ENCODE measurements at places on chromosomes 11 and 22. TPM values are rescaled to one million over a fixed set of nuclear protein-coding genes. Genes with fewer than 3 reads are reported as not detected.

DNA sequence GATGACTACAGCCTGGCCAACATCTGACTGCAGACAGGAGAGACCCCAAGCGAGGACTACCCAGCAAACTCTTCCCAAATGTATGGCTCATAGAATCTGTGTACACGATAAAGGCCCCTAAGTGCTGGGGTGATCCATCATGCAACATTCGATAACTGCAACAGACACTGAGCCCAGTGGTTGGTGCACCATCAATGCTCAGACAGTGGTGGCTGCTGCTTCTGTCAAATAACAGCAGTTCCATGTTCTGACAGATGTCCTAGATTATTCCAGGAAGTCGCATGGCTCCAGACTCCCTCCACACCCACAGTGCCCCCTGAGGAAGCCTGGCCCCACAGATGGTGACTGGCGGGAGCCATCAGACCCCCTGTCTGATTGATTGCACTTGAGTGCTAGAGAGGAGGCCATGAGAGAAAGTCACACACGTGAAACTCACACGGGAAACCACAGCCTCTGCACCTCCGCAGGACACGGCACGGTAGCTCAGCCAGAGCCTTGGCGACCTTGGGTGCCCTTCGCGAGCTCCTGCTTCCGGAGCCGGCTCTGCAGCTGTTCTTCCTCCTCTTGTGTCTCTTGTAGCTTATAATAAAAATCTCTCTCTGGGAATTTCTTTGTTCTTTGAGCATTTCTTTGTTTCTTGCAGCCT lies 1155.9 kb downstream of the TBC1D22A start:
- H3K27me3 ChIP-seq: no peaks in the 10 kb centered on the region
- no peak overlapping the region for H3K27ac ChIP-seq
- H3K4me3 ChIP-seq: no peak overlapping the region
- peak; percentile 44 for DNase-seq

GRCh38 chr11:5967708-5968107 lies 586 bp downstream of the OR56A5 start:
- H3K4me3 ChIP-seq: no peak overlapping the region
- peaks cover 4% of the 10 kb centered on the region for H3K36me3 ChIP-seq
- H3K27ac ChIP-seq: no peak overlapping the region
- no peaks in the 10 kb centered on the region for H3K27me3 ChIP-seq

DNA sequence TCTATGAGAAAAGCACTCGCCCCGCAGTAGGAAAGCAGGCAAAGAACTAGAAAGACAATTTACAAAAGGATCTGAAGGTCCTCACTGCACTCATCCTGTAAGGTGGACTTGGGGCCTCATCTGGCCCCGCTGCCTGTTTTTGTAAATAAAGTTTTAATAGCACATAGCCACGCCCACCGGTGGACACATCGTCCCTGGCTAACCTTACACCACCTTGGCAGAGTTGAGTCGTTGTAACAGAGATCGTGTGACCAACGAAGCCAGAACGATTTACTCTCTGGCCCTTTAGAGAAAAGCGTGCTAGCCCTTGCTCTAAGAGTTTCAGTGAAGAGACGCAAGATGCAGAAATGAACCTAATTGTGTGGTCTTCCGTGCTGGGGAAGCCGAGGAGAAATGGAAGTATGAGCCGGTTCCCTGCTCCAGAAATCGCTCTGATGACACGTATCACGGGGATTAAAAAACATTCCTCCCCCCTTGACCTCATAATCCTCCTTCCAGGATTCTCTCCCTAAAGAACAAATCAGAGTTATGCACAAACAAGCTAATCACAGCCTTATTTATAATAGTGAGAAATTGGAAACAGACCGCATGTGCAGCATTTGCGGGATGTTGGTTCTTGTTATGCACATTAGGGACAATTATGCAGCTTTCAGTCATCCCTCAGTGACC lies 80.1 kb downstream of the CDKN1C start:
- no peak overlapping the region for H3K4me3 ChIP-seq
- H3K27ac ChIP-seq: no peak overlapping the region
- H3K4me1 ChIP-seq: peaks cover 11% of the 10 kb centered on the region

- peaks cover 8% of the 10 kb centered on the region for H3K27me3 ChIP-seq
- H3K36me3 ChIP-seq: peaks cover 9% of the 10 kb centered on the region
- H3K4me1 ChIP-seq: peaks cover 41% of the 10 kb centered on the region
- no peak overlapping the region for H3K27ac ChIP-seq
- no peak overlapping the region for H3K4me3 ChIP-seq
Observed at GRCh38 chr22:25053153-25053805, 100.8 kb downstream of the KIAA1671 start.

DNA sequence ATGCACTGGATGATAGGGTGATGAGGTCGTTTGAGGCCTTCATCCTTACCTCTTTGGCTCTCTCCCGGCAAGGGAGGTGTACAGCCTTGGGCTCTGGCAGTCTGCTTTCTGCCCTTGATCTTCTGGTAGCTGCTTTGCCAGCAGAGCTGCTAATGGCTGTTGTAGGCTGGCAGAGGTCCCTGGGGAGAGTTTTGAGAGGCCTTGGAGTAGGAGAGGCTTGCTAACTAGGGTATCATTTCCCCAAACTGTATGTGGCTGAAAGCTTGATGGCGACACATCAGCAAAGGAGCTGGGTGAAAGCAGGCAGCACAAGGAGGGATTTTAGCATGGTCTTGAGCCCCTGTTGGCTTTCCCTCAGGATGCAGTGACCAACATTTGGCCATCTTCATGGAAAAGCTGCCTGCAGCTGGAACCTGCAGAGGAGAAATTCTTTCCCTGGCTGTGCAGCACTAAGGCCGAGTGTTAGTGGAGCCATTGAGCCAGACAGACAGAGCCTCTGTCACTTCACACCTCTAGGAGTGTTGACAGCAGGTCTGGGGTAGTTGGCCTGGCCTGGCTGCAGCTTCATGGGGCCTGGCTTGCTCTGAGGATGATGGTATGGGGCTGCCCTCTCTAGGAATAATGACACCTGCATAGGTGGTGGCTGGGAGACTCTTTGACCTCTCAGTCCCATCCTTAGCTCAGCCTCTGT lies 3.5 kb upstream of the AMPD3 start:
- H3K36me3 ChIP-seq: peaks cover 4% of the 10 kb centered on the region
- DNase-seq: peak; percentile 12
- H3K27me3 ChIP-seq: no peaks in the 10 kb centered on the region
- H3K27ac ChIP-seq: peak overlapping the region; percentile 90

GRCh38 chr11:64759722-64760719 lies at the start of gene PYGM:
PYGM (minus strand) TSS chr11:64759974; CDS start chr11:64759898, 76 bp downstream.
- no peaks in the 10 kb centered on the region for H3K27me3 ChIP-seq
- peak within 1 kb of the TSS; percentile 53 for H3K27ac ChIP-seq
- H3K4me1 ChIP-seq: peaks cover 45% of the 10 kb centered on the region

- H3K27me3 ChIP-seq: peaks cover 25% of the 10 kb centered on the region
- H3K36me3 ChIP-seq: no peaks in the 10 kb centered on the region
- no peak for DNase-seq
- no peak overlapping the region for H3K4me3 ChIP-seq
- no peaks in the 10 kb centered on the region for H3K4me1 ChIP-seq
Observed at GRCh38 chr11:46930089-46930488, 6.5 kb upstream of the CSTPP1 start.

DNA sequence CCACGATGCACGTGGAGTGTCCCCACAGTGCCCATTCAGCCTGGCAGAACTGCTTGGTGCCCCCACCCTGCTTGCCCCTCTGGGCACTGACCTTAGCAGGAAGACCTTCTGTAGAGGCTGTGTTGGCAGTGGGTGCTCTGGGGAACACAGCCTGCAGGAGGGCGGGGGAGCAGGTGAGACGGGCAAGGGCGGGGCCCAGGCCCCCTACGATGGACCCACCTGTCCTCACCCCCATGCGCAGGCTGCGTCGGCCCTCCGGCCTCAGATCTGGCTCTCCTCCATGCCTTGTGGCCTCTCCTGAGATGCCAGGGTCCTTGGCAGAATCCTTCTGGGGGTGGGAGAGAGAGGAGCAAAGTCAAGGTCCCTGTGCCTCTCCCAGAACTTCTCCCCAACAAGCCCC lies 10.9 kb downstream of the CDC42BPG start:
- no peak for DNase-seq
- H3K27ac ChIP-seq: no peak overlapping the region
- H3K4me1 ChIP-seq: no peaks in the 10 kb centered on the region

DNA sequence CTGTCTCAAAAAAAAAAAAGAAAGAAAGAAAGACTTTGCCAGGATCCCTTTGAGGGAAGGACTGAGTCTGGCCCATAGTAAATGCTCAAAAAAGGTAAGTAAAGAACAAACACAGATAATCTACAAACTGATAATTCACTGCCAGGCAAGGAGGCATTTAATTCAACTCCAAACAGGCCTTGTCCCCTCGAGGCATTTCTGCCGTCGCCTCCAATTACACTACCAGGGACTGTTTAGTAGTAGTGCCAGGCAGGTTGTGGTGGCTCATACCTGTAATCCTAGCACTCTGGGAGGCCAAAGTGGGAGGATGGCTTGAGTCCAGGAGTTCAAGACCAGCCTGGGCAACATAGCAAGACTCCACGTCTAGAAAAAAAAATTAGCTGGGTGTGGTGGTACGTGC lies 43.7 kb downstream of the PC start:
- no peak overlapping the region for H3K4me3 ChIP-seq
- DNase-seq: no peak
- H3K4me1 ChIP-seq: no peaks in the 10 kb centered on the region
- no peak overlapping the region for H3K27ac ChIP-seq
- H3K27me3 ChIP-seq: no peaks in the 10 kb centered on the region
- no peaks in the 10 kb centered on the region for H3K36me3 ChIP-seq

- no peaks in the 10 kb centered on the region for H3K36me3 ChIP-seq
- no peak overlapping the region for H3K27ac ChIP-seq
- no peak for DNase-seq
Observed at GRCh38 chr11:61571869-61572268, 9.0 kb downstream of the SYT7 start.

DNA sequence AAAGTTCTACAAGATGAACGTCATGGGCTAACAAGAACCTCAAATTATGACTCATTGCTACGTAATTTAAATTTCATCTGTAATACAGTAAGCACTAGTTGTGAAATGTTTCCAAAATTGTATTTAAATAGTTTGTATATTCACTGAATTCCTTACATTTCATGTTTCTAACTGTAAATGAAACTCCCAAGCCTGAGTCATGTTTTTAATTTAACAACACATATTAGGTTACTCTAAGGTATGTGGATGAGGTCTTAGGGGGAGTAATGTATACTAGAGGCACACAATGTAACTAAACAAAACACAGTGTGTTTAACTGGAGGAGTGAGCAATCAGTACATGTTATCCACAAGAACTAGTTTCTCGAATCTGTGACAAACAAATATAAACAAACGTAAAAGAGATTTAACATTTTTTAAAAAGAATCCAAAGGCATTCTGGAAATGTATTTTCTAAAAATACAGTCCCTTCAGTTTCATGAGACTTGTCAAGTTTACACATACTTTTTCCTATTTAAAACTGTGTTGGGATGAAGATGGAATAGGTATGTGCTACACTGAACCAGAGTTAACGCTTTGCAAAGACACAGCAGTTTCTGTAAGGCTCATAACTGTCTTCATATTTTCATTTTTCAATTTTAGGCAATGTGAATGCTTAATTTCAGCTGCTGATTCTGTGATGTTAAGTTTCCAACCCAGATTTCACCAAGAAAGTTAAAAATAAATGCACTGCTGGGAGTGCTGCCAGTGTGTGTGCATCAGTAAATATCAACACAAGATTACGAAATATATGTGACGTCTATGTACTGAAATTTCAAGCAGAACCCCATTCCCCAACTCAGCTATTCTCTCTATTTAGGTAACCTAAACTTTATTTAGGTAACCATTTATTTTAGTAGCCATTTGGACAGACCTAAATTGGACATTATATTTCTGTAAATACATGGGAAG lies 52.6 kb downstream of the PITPNB start:
- H3K36me3 ChIP-seq: peaks cover 21% of the 10 kb centered on the region
- DNase-seq: no peak
- H3K27ac ChIP-seq: peak overlapping the region; percentile 70

DNA sequence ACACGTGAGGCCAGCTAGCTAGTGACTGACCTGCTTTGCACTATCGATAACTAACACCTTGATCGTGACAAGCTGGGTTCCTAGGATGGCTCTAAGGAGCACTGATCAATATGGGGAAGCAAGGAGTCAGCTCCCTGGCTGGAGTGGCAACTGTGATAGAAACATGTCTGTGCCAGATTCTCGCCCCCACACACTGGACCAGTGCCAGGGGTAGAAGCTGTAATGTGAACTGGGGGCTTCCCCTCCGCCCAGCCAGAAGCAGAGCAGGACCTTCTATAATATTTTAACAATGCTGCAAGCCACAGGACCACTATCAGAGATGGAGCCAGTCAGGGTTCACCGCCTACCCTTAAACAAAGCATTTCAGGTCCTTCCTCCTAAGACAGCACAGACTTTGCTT lies 96.5 kb downstream of the DSCAML1 start:
- no peak overlapping the region for H3K27ac ChIP-seq
- peaks cover 21% of the 10 kb centered on the region for H3K27me3 ChIP-seq
- H3K4me1 ChIP-seq: peaks cover 7% of the 10 kb centered on the region
- no peak for DNase-seq
- H3K36me3 ChIP-seq: no peaks in the 10 kb centered on the region

DNA sequence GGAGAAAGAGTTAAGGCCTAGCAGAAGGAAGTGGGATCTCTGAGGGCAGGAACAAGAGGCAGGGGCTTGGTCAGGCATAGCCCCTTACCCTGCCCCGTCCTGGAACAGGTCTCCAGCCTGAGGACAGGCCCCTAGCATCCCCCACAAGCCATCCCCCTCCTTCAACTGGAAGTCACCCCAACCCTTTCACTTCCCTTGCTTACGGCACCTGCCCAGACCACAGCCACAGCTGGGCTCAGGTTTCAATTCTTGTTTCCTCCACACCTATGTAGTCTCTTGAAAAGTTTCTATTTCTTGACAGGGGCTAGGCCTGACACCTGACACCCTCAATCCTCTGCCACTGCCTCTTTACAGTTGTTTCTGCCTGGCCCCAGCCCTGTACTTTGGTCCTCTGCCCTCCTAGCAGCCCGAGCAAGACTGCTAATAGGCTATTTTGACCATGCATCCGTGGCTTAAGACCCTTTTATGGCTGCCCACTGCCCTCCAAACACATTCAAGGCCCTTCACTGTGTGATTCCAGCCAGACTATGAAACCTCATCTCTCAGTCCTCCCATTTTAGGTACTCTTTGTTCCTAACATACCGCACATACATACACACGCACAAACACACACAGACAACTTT lies 10.9 kb upstream of the FCHSD2 start:
- H3K4me1 ChIP-seq: peaks cover 60% of the 10 kb centered on the region
- peak overlapping the region; percentile 27 for H3K27ac ChIP-seq
- no peaks in the 10 kb centered on the region for H3K36me3 ChIP-seq
- peak; percentile 52 for DNase-seq
- H3K27me3 ChIP-seq: no peaks in the 10 kb centered on the region

GRCh38 chr22:40651563-40652501 lies 15.3 kb upstream of the MRTFA start:
- H3K27me3 ChIP-seq: no peaks in the 10 kb centered on the region
- H3K36me3 ChIP-seq: no peaks in the 10 kb centered on the region
- H3K4me3 ChIP-seq: peak overlapping the region; percentile 74
- peaks cover 42% of the 10 kb centered on the region for H3K4me1 ChIP-seq
- DNase-seq: peak; percentile 92
- peak overlapping the region; percentile 86 for H3K27ac ChIP-seq

The DRG1 gene
- 137 TPM for total RNA-seq

The ZDHHC8 gene
- total RNA-seq: 47.6 TPM

The SCN4B gene
- total RNA-seq: 0.46 TPM

The SNU13 gene
- total RNA-seq: 187 TPM

The GSTP1 gene
- 215 TPM for total RNA-seq

The C22orf31 gene
- not detected for total RNA-seq

The HEPHL1 gene
- total RNA-seq: not detected

The HDAC10 gene
- total RNA-seq: 57.4 TPM

The KCNJ5 gene
- 0.05 TPM for total RNA-seq

The MRGPRG gene
- not detected for total RNA-seq

The HPX gene
- total RNA-seq: 1.2 TPM

The P2RY6 gene
- not detected for total RNA-seq

All from activated T-cell treated with anti-CD3 and anti-CD28 coated beads, Interleukin-2, amount 50 U/mL, for 72 hours (primary cell).